ENCODE measurements at places on chromosomes 5 and 9. TPM values are rescaled to one million over a fixed set of nuclear protein-coding genes. Genes with fewer than 3 reads are reported as not detected.

DNA sequence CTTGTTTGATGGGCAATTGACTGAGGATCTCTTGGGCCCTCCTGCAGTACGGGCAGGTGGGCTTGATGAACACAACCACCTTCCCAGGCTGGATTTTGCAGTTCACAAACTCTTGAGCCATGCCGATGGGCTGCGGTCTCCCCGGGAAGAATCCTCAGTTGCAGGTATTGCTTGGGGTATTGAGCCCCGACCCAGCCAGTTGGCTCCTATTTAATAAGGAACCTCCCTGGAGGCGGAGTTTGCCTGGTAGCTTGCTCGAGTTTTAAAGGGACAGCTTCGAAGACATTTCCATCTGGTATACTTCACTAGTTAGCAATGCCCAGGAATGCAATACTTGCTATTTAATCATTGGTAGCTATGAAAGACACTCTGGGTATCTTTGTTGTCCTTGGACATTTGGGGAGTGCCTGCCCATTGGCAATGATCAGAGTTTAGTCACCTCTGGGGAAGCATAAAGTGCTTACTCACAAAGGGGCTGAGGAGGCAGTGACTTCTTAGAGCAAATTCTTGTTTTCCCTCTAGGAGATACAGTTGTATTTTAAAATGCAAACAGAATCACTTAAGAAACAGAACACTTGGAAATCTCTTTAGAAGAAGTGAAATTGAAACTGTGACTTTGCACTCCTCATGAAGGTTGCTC is at the start of gene GLRX:
Gene GLRX (minus strand): TSS at position 185 of the 640 bp plus-strand sequence. CDS start 64 bp downstream, at position 121.
- peak; percentile 77 for DNase-seq

GRCh38 chr5:164597293-164597900 is 1092.0 kb downstream of the MAT2B start:
- DNase-seq, result no peak

- no peak for DNase-seq
Measured at GRCh38 chr9:77935974-77936373, 95.6 kb downstream of the GNAQ start.

- no peak for DNase-seq
Measured at GRCh38 chr5:107023732-107024131, 647.0 kb downstream of the EFNA5 start.

- no peak for DNase-seq
Measured at GRCh38 chr5:142403583-142403982, 78.8 kb upstream of the SPRY4 start.

DNA sequence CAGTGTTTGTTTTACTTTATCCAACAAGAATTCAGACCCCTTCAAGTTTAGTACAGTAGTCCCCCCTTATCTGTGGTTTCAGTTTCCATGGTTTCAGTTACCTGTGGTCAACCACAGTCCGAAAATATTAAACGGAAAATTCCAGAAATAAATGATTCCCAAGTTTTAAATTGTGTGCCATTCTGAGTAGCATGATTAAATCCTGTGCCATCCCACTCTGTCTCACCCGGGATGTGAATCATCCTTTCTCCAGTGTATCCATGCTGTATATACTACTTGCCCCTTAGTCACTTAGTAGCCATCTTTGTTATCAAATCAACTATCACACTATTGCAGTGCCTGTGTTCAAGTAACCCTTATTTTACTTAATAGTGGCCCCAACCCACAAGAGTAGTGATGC is 153.8 kb upstream of the RASA1 start:
- DNase-seq, result no peak

TAF11L10 gene
- total RNA-seq, result not detected

GABRP gene
- total RNA-seq, result 0.20 TPM

DNA sequence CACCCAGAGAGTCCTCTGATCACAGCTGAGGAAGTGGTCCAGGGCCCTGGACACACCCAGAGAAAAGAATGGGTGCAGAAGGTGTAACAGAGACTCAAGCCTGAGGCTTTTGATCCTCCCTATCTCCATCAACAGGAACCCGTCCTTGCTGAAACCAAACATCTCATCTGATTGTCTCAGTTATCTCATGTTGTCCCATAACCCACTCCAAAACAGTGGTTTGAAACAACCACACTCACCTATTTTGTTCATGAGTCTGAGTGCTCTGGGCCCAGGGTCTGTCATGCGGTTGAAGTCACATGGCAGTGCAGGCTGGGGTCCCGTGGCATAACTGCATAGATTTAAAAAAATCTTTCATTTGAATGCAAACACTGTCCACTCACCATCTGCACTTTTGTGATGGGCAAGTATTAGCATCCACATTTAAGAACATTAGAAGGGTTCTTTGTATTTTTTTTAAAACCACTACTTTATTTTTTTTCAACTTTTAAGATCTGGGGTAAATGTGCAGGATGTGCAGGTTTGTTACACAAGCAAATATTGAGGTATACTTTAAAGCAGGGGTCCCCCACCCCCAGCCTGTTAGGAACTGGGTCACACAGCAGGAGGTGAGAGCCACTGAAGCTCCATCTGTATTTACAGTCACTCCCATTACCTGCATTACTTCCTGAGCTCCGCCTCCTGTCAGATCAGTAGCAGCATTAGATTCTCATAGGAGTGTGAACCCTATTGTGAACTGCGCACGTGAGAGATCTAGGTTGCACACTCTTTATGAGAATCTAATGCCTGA is 255.8 kb downstream of the ROR2 start:
- DNase-seq, result no peak

DAPK1 gene
- total RNA-seq, result 36.9 TPM

PGM5 gene
- 27.5 TPM for total RNA-seq

- no peak for DNase-seq
Measured at GRCh38 chr5:59829386-59829785, 64.1 kb downstream of the PDE4D start.

- DNase-seq, result no peak
Measured at GRCh38 chr9:132863096-132863495, 15.0 kb downstream of the AK8 start.

DNA sequence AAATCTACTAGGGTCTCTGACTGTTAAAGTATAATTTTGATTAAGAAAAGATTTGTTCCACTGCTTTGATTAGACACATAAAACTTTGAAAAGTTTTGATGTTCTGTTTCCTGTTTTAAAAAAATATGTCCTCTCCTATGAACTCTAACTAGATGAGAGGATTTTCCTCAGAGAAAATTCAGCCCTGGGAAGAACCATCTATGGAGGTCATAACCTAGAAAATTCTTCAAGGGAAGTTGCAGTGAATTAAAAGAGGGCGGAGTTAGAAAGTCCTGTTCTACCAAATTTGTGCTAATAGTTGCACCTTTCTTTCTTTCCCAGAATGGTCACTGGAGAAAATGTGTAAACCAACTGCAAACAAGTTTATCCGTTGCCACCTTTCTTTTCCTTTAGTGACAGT is 27.7 kb downstream of the PIK3R1 start:
- DNase-seq, result no peak

GLT6D1 gene
- not detected for total RNA-seq

GNAQ gene
- 33.3 TPM for total RNA-seq

GBGT1 gene
- total RNA-seq, result 27.8 TPM

PCDHB15 gene
- 1.4 TPM for total RNA-seq

- no peak for DNase-seq
Measured at GRCh38 chr9:19935422-19935821, 146.6 kb upstream of the SLC24A2 start.

SAPCD2 gene
- total RNA-seq, result 1.4 TPM

- no peak for DNase-seq
Measured at GRCh38 chr5:133446440-133446839, 165.9 kb downstream of the FSTL4 start.

S1PR3 gene
- total RNA-seq, result 2.2 TPM

HSPA9 gene
- 187 TPM for total RNA-seq

- DNase-seq, result peak; percentile 87
Measured at GRCh38 chr9:137070201-137070905, at the start of gene SAPCD2. SAPCD2 (minus strand) TSS chr9:137070557; CDS start chr9:137070460, 97 bp downstream.

- DNase-seq, result no peak
Measured at GRCh38 chr9:97905228-97905627, 17.1 kb downstream of the TRMO start.

DNA sequence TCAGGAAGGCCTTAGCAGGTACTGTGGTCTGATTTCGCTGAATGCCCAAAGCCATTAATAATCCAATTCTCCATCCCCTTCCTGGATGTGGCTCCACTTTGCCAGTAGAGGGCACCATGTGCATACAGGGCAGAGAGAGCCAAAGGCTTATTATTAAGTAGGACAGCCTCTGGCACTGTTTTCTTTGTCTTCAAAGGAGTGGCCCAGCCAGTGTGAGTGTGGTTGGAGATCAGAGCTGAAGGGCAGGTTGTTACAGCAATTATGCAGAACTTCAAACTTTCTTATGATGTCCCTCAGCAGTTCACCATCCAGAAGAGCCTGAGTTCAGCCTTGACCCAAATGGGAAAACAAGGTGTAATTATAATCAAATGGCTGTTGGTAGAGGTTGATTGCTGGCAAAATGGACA is 38.6 kb upstream of the CEMIP2 start:
- DNase-seq, result peak; percentile 80

DNA sequence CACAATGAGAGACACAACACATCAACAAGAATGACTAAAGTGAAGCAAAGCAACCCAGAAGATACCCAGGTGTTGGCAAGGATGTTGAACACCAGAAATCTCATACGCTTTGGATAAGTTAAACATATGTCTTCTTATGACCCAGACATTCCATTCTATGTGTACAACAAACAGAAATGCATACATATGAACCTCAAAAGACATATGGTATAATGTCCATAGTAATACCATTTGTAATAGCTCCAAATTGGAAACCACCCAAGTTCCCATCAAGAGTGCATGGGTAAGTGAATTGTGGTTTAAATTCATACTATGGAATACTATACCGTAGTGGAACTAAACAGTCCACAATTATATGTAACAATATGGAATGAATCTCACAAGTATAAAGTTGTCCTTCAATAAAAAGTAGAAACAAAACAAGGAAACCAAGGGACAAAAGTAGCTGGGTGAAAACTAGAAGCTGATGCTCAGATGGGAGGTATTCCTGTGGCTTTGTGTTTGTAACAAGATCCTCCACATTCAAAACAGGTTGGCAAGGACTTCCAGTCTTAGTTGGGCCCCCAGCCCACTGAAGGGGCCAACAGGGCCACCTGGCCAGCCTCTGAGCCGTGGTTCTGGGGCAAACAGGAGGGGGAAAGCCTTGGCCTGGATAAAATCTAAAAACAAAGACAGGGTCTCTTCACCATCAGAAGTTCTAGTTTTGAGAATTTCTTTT is 171.8 kb upstream of the PITX1 start:
- no peak for DNase-seq

GRCh38 chr9:36896296-36896695 is 137.8 kb downstream of the PAX5 start:
- no peak for DNase-seq

- no peak for DNase-seq
Measured at GRCh38 chr5:17287501-17288155, 70.2 kb downstream of the BASP1 start.

SHC3 gene
- total RNA-seq, result 0.22 TPM

DNA sequence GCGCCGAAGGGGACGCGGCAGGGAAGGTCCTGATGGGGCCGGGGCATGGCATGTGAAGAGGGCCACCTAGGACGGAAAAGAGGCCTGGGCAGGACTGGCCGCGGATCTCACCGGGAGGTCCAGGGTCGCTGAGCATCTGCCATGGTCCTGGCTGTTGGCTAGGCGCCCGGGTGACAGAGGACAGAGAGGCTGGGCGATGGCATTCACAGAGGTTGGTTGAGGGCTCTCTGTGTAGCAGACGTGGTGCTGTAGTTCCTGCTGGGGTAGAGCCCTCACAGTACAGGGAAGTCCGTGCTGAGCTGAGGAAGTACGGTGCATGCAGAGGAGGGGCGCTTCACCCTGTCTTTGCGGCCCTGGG is 427 bp downstream of the PCYOX1L start:
- peak; percentile 78 for DNase-seq

DNA sequence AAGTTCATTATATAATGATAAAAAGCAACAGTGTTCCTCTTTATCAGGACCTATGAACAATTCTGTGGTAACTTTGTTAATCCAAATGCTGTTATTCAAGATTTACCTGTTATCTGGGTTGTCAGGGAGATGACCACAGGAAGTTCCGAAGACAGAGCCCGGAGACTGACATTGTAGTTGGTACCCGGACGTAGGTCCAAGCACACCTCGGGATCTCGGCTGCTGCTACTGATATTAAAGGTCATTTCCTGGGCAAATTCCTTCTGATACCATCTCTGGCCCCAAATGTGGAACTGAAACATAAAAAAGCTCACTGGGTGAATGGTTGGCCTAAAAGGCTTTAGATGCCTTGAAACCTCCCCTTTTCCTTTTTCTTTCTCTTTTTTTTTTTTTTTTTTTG is 96.7 kb downstream of the SUSD1 start:
- DNase-seq, result peak; percentile 51

- peak; percentile 67 for DNase-seq
Measured at GRCh38 chr5:122704247-122705036, 70.4 kb upstream of the SNX2 start.

DNA sequence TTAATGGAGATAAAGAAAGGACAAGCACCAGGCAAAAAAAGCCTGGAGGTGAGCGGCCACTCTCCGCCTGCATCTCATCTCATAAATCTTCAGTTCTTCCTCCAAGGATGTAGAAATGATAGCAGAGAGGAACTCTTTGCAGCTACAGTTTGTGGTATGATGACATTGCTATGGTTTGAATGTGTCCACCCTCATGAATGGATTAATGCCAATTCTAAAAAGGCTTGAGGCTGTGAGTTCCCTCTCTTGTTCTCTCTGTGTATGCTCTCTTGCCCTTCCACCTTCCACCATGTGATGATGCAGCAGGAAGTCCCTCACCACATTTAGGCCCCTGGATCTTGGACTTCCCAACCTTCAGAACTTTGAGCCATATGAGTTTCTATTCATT is 126.4 kb downstream of the SPOCK1 start:
- no peak for DNase-seq

DMRTA1 gene
- total RNA-seq, result under 0.01 TPM

DNA sequence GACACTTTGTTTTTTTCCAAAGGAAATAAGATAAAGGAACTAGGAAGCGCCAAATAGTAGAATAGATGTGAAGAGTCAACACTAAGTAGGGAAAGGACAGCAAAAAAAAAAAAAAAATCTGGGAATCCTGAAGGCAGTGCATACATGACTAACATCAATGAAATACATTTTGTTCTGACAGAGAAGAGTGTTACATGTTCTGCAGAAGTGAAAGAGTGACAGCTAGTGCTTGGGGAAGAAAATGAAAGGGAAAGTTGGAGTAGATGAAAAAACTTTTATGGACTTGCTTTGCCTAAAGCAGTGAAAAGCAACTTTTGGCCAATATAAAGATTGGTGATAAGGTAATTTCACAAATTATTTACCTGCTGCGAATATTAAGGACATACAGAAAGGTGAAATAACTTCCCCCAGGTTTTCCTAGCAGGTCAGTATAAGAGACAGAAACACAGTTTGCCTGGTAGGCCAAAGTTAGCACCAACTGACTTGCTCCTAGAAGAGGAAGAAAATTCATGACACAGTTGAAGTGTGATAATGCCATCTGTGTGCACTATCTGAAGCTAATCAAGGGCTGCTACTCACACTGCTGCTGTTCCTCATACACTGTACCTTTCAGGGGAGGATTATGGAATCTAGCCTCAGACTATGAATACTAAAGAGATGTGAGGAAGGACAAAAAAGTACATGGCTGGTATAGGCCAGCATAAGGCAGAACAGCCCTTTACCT is 38.6 kb downstream of the RANBP6 start:
- DNase-seq, result peak; percentile 49

GPX3 gene
- total RNA-seq, result 6.3 TPM

GRCh38 chr5:150692276-150692675 is 8.6 kb downstream of the RBM22 start:
- DNase-seq, result no peak

GRCh38 chr9:37948417-37948980 is 44.6 kb upstream of the SLC25A51 start:
- no peak for DNase-seq

SLC36A3 gene
- not detected for total RNA-seq

- peak; percentile 86 for DNase-seq
Measured at GRCh38 chr5:103466495-103466894, 96.1 kb downstream of the NUDT12 start.

CCL27 gene
- total RNA-seq, result not detected

SPATA6L gene
- 2.8 TPM for total RNA-seq

Data from lung microvascular endothelial cell (primary cell).